LHCN-M2 (cell line): ENCODE measurements at places on chromosomes 7 and 10.

- DNase-seq, result peak; percentile 11
Measured at GRCh38 chr10:90289037-90289436, 568.8 kb downstream of the HTR7 start.

- DNase-seq, result no peak
Measured at GRCh38 chr7:137546671-137547070, 203.1 kb upstream of the PTN start.

DNA sequence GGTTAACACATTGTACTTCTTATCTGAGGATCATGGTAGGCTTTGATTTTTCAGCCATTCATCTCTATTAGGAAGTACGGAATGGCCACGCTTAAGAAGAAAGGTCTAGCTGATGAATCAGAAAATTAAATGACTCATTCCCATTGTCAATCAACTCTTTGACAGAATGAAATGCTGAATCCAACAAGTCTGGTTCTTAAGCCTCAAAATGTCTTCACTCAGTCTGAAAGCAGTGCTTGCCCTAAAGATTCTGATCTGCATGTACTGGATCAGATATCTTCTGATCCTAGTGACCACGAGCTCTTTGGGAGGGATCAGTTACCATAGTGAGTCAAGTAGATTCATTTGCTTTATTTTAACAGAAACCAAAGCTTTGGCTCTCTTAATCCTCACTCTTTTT is 5.7 kb upstream of the CELF2 start:
- no peak for DNase-seq

DNA sequence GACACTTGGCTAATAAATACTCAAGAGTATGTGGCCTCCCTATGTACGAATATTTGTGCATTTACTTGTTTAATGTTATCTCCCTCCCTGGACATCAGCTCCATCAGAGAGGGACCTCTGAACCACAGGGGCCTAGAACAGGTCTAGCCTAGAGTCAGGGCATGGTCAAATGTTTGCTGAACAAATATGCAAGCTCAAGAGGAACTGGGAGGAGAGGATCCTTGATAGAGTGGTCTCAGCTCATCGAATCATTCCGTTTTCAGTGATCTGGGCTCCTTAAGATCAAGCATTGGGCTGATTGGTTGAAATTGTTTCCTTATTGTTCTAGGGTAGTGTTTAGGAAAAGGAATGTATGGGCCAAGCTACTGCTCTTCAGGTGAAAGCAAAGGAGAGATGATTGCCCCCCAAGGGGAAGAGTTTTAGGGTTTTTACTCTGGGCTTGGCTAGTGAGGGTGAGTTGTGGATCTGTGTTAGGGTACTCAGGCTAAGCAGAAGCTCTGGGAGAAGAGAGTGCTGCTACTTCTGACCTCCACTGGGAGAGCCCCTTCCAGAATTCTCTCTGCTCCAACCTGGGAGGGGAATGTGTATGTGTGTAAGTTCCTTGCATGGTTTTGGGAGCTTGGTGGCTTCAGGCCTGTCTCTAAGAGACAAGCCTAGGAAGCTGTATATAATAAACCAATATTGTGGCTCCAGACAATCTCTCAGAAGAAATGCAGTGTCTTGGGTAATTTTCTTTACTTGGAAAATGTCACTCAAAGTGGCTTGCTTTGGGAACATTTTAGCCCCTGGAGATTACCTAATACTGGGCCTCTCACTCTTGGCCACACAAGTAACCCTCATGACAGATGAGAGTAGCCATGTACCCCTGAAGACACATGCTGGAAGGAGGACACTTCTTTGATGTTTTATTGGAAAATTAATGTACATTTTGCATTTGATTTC is 110.0 kb downstream of the EMX2 start:
- DNase-seq, result no peak

- DNase-seq, result no peak
Measured at GRCh38 chr7:11176985-11177555, 203.4 kb downstream of the PHF14 start.

DNA sequence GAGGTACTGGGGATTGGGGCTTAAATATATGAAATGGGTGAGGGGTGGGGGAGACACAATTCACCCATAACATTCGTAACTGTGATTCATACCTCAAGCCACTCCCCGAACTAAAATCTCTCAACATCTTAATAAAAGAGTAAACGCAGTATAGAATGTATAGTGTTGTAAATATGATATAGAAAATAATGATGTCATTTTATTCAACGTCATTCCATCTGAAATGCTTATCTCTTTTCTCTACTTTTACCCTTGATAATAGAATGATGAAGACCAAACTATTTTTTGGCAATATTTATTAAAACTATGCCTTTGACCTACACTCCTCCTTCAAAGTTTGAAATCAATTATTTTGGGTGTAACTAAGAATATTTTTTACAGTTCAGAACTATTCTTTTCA is 36.4 kb downstream of the FRA10AC1 start:
- DNase-seq, result no peak

- DNase-seq, result no peak
Measured at GRCh38 chr10:95069286-95069685, at the start of gene CYP2C8. CYP2C8 (minus strand) TSS chr10:95069497; CDS start chr10:95069402, 95 bp downstream.

- DNase-seq, result no peak
Measured at GRCh38 chr10:84336406-84337090, 8.2 kb downstream of the CCSER2 start.

DNA sequence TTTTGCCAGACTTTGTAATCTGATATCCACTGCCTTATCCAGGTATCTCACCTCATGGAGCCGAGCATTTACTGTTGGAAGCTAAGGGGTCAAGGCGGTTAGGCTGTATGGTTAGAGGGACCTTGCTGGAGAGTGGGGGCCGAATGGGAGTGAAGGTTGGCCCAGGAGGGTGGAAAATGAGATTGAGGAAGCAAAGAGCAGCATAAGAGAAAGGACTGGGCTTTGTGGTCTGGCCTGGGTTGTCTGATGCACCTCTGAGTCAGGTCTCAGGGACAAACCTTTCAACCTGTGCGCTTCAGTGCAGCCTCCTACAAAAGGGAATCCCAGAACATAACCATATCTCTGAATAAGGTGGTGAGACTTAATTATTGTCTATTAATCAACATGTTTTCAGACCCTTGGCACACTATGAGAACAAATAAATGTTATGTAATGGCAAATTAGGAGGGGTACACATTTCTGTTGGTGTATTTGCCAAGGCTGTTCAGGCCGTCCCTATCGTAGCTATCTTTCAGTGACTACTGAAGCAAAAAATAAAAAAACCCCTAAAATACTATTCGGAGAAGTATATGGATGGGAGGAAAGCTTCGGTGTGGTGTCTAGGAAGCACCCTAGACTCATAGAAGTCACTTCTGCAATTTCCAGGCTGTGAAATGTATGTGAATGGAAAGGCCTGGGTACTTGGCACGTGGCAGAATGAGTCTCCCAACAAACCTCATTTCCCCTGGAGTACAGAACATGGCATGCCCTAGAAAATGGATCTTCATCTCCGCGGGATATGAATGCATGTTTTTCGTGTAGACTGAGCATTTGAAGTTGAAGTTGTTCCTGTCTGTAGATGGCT is 4.3 kb downstream of the CAMK1D start:
- DNase-seq, result no peak

DNA sequence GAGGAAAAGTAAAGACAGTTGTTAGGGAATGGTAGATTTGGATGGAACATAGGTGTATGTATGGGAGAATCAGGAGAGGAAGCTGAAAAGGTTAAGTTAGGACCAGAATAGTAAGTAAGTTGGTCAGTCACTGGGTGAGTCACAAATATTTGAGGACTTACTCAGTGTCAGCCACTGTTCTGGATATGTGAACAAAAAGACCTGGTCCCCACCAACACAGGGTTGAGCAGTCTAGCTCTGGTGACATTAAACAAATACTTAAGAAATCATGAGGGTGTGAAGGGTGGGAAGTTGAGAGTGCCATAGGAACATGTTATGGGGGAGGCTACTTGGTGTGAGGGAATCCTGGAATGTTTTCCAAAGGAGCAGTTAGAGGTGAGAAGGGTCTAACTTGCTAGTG is 246.9 kb downstream of the PTEN start:
- peak; percentile 78 for DNase-seq

GRCh38 chr10:11035301-11035991 is 17.8 kb downstream of the CELF2 start:
- peak; percentile 93 for DNase-seq

GRCh38 chr10:74875966-74876365 is 49.6 kb downstream of the KAT6B start:
- DNase-seq, result no peak

DNA sequence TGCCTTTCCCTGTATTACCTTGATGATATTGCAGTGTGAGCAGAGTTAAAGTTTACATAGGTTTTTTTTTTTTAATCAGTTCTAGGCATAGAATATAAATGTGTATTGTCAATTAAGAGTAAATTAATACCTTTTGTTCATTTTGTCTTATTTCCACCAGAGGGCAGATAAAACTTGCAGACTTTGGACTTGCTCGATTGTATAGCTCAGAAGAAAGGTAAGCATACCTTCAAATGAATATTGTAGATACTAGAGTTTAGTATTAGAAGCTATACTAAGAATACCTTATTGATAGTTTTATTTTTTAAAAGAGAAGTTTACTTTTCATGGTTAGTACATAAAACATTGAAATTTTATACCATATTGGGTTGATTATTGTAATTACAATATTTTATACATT is 86.8 kb downstream of the MPLKIP start:
- peak; percentile 10 for DNase-seq

GRCh38 chr10:90561666-90562065 is 296.2 kb downstream of the HTR7 start:
- no peak for DNase-seq

GRCh38 chr10:73785721-73786511 is 510 bp downstream of the ZSWIM8 start:
- DNase-seq, result peak; percentile 35

- DNase-seq, result peak; percentile 90
Measured at GRCh38 chr7:1197997-1198625, 34.6 kb upstream of the UNCX start.

GRCh38 chr10:7488418-7488829 is 77.6 kb upstream of the SFMBT2 start:
- DNase-seq, result no peak

DNA sequence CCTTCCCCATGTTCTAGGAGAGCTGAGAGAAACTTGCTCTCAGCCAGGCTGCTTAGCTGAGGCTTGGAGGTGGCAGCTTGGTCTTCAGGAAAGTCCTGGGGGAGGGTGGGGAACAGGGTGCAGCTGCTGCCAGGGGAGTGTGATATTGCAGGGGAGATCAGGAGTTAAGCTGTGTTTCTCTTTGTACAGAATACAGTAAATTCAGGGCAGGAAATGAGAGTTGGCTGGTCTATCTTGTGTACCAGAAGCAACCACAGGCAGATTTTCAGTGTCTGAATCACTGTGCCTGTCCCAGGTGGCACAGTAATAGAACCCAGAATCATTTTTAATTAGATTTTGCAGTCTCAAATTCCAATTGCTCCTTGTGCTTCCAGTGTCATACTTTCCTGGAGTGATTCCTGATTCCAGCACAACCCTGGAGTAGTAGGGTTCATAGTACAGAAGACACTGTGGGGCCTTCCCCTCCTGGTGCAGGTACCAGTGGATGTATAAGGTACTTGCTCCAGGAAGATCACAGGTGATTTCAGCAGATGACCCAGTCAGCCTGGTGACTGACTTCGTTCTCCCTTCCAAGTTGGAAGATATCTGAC is 94.0 kb upstream of the TARP start:
- peak; percentile 72 for DNase-seq

DNA sequence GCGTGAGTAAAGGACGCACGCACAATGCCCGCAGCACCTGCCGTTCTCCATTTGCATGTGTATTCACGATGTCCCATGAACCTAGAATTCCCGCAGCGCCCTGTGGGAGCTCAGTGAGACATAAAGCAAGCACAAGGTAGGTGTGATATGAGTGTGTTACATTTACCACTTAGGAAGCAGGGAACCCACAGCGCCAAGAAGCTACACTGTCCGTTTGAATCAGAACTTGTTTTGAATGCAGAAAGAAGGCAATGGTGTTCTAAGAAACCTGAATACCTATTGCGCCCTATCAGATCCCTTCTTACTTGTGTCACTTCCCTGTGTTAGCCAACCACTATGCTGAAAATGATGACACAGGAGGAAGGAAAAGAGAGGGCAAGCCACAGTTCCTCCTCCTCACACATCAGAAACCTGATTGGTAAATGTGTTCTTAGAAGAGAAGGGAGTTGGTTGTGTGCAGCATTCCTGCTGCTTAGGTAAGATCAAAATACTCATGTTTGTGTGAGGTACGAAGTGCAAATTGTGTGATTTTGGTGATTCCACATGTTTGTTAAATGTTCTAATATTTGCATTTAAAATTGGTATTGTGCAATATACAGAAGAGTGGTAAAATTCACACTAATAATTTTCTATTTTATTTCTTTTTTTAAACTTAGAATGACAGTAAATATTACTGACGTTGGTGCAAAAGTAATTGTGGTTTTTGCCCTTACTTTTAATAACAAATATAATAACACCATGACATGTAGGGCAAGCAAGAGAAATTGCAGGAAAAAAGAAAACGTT is 185.4 kb downstream of the SEC23IP start:
- no peak for DNase-seq

GRCh38 chr7:83077328-83077727 is 85.4 kb downstream of the PCLO start:
- no peak for DNase-seq

- DNase-seq, result no peak
Measured at GRCh38 chr7:26522633-26523032, 231.0 kb downstream of the SNX10 start.

- DNase-seq, result peak; percentile 97
Measured at GRCh38 chr7:114944745-114945625, 23.1 kb downstream of the MDFIC start.

DNA sequence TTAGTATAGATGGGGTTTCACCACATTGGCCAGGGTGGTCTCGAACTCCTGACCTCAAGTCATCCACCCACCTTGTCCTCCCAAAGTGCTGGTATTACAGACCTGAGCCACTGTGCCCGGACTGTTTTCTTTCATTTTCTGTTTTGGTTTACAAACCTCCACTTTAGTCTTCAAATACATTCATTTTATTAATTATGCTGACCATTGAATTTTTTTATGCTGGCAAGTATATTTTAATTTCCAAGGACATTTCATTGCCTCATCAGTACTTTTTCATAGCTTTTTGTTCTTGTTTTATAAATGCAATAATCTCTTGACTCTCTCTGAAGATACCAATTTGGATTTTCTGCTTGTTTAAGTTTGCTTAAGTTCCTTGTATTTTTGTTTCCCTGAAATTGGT is 170.5 kb downstream of the CACNB2 start:
- DNase-seq, result no peak

- no peak for DNase-seq
Measured at GRCh38 chr10:122475100-122475499, 13.7 kb downstream of the HTRA1 start.

DNA sequence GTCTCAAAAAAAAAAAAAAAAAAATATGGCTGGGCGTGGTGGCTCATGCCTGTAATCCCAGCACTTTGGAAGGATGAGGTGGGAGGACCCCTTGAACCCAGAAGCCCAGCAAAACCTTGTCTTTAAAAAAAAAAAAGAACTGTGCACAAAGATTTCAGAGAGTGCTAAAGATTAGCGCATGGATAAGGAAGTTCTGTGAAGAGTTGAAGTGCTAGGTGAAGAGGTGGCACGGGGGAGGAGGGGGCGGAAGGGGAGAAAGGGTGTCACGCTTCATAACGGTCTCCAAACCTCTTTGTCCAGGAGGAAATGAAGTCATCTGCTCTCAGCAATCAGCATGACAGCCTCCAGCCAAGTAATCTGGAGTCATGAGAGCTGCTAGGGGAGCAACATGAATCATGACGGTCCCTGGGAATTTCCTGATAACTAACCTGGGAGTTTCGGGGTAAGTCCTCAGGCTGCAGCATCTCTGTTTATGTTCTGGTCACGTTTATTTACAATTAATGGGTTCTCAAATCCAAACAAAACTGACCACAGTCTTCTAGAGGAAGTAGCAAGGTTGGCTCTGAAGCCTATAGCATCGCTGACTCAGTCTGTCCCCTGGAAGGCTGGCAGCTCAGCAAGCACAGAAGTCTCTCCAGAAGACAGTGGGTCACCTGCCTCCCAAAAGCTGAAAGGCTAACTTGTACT is 1.9 kb upstream of the PLAU start:
- peak; percentile 99 for DNase-seq
